Stimulated activated CD8-positive, alpha-beta memory T cell treated with anti-CD3 and anti-CD28 coated beads, Interleukin-2, amount 100 ng/mL, for 48 hours (primary cell): ENCODE measurements at places on chromosomes 11 and 22.

DNA sequence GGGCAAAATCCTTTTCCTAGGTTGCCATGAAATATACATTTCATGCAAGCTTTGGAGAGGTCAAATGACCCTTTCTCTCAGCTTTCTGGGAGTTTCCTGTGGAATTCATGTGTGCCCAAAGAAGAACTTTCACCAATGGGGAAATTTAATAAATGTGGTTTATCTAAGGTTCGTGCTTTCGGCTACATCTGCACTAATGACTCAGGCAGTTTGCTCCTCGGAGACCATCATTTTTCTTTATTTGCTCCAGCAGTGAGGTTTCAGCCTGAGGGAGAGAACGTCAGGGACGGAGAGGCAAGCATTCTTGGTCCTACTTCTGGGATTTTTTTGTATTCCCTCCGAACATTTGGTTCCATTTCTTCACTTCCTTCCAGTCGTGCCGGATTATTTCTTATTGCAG, 85.2 kb downstream of the FLI1 start:
- DNase-seq, result no peak

- DNase-seq, result no peak
These were observed 57.8 kb upstream of the ZC3H12C start for GRCh38 chr11:110035357-110035756.

DNA sequence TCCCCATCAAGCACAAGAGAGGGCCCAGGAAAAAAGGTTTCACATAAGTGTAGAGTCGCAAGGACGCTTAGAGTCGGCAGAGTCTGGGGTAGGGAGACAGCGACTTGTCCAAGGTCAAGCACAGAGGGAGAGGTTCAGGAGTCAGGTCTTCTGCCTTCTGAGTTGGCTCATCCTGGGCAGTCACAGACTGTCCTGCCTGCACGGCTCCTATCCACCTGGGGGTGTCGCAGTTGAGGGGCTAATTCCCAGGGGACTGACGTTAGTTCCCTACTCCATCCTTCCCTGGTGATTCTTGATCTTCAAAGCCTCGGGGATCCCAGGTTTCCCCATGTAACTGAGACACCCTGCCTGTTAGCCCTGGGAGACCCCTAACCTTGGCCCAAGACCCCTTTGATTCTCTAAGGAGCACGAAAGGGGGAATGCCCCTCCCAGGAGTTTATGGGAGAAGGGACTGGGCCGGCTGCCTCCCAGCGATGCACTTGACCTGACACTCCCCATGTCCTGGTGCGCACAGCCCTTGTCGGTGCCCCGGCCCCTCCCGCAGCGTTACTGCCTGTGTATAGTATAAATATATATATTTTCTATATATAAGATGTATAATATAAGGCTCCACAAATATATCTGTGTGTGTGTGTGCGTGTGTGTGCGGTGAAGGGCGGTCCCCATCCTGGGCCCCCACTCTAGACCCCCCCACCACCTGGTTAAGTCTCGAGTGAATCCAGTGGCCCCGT, 14.7 kb upstream of the TAB1 start:
- DNase-seq, result no peak

GRCh38 chr11:128195057-128195751, 392.2 kb downstream of the ETS1 start:
- DNase-seq, result no peak

DNA sequence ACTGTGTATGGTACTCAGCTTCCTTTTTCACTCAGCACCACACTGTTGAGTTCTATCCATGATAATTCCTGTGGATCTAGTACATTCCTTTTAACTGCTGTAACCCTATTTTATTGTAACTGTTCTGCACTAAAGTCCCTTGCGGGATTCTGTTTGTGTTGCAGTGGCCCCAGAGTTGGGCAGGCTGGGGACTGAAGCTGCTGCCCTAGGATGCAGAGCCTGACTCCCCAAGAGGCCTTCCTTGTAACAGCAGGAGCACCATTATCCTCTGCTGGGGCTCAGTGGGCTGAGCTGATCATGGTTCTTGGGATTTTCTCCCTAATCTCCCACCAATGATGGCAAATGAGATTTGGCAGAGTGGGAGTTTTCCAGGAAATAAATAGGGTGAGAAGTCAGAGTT, 77.7 kb downstream of the CABIN1 start:
- DNase-seq, result no peak

DNA sequence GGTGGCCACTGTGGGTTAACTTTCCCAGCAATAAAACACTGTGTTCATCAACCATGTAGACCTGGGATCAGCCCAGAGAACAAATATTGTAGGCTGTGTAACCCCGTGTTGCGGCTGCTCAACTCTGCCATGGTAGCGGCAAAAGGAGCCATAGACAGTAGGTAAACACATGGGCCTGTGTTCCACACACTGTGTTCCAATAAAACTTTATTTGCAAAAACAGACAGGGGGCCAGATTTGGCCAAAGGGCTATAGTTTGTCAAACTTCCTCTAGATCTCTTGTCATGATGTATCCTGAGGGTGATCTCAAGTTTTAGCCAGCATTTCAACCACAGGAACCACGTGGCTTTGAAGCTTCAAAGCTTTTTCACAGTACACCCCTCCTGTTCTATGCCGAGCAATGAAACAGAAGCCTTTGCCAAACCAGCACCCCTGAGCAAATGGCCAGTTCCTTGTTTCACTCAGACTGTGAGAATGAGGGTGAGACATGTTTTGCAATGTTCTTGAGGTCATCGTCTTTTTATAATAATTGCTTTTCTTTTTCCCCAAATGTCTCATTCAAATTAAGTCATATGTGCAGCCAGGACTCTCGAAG, 49.9 kb upstream of the FADD start:
- DNase-seq, result no peak

DNA sequence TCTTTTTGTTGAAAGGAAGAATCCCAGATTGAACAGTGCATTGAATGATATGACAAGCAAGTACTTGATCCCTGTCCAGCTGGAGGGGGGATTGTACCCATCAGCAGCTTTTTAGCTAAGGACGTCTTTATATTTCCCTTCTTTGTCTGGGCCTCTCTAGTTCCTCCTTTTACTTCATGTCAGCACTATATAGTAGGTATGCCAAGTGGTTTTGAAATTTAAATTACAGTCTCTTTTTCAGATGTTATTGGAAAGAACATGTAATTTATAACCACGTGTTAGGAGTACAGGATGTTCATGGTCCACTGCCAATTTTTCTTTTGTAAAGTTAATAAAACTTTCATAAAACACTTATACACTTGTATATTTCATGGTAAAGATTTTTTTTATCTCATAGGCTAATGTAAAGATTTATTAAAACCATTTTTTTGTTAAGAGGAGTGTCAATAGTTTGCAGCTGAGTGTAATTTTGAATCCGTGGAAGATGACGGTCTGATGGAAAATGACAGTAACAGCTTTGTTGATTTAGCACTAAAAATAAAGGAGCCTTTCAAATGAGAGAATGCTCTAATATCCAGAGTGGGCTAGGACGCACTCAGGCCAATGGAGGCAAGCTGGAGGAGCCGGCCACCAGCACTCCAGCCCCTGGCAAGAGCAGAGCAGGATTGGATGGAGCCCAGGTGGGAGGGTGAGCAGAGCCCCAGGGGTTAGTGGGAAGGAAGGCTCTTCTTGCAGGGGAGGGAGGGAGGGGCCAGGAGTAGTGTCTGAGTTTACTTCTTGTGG, 488.3 kb downstream of the INSC start:
- DNase-seq, result no peak

DNA sequence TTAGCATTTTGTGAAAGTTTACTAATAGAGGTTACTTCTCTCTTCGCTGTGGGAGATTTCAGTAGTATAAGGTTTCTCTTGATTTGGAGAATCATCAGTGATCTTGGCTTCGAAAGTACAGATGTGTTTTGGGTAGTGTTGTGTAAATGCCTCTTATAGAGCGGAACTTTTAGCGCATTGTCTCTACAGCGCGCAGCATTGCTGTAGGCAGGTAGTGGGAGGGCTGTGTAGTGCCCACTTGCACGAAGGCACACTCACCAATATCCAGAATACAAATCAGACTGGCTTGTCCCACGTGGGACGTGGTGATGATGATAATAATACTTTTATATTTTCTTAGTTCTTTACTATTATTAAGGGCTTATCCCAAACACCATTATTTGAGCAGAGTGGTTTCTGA, 51.4 kb downstream of the FAM83F start:
- no peak for DNase-seq

DNA sequence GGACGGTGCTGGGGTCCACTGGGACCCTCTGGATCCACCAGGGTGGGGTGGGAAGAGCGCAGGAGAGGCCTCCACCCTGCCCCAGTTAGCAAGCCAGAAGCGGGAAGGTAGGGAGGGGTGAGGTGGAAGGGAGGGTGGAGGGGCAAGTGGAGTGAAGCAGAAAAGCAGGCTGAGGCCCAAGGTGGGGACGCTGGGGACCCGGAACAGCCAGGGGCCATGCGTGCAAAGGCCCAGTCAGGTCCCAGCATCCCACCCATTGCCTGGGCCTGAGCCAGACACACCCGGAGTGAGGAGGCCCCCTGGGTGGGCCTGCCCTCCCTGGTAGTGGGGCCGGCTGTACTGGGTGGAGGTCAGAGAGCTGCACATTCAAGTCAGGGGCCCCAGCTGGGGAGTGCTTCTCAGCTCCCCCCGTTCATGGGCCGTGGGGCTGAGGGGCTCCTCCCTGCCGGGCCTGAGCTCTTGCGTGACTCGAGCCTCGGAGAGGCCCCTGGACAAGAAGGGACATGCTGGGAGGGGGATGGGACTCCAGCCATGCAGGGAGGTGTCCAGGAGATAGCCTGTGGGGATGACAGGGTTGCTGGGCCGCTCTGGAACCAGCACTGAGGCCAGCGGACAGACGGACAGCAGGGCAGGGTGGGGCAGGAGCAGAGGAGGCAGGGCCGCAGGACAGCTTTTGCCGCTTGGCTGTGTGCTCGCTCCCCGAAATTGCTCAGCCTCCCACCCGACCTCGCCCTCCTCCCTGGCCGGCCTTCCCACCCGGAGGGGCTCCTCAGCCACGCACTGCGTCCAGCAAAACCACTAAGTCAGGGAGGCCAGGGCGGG, 7.7 kb downstream of the TNNT3 start:
- DNase-seq, result no peak

GRCh38 chr11:32006799-32007388, 84.0 kb upstream of the RCN1 start:
- no peak for DNase-seq

DNA sequence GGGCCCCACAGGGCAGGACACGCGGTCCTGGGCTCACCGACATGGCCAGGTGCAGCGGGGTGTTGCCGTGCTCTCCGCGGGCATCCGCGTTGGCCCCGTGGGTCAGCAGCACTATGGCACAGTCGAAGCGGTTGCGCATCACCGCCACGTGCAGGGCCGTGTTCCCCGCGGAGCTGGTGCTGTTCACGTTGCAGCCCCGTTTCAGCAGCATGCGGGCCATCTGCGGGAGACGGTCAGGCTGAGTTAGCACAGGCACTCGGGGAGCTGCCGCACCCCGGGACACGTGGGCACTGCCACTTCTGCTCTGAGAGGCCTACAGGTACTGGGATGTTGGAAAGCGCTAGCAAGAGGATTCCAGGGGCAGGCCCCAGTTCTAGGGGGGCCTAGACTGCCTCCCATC, 22.3 kb upstream of the BAIAP2L2 start:
- no peak for DNase-seq

DNA sequence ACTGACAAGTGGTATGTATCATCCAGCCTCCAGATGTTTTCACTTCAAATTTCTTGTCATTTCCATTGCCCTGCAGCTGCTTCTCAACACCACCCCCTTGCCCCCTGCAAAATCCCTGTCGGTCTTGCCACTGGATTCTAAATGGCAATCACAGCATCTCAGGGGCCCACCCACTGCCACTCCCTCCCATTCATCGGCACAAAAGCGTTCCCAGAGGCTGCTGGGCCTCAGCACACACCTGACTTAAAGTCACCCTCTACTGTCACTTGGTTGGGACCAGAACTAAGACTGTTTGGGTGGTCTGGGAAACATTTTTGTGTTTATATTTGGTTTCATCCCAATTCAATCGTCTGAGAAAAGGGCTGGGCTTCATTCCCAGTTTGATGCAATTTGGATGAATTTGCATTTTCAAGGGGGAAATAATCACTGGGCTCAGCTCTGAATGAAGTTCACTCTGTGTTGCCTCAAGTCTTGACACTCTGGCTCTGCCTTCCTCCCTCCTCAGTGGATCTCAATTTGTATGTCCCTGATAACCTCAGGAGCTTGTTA, 27.1 kb downstream of the SYT13 start:
- no peak for DNase-seq

DNA sequence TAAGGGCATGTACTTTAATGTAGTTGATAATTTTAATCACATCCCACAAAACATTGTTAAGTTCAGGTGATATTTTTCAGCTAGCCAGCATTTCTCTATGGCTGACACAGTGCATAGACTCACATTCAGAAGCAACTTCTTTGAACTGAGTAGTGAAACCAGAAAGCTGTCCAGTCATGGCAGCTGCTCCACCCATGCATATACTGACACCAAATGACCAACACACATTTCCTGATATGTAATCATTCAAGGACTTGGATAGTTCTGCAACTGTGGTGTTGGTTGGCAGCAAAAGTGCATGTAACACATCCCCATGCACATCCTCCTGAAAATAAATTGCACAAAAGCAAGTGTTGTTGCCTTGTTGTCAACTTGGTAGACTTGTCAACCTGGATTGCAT, 39.7 kb downstream of the CALCA start:
- DNase-seq, result no peak
